Stimulated activated CD8-positive, alpha-beta memory T cell treated with anti-CD3 and anti-CD28 coated beads, Interleukin-7, amount 100 ng/mL, for 1 hour (primary cell): ENCODE measurements at places on chromosomes 2 and 18.

GRCh38 chr18:13696961-13697360, 29.4 kb downstream of the FAM210A start:
- DNase-seq = no peak

DNA sequence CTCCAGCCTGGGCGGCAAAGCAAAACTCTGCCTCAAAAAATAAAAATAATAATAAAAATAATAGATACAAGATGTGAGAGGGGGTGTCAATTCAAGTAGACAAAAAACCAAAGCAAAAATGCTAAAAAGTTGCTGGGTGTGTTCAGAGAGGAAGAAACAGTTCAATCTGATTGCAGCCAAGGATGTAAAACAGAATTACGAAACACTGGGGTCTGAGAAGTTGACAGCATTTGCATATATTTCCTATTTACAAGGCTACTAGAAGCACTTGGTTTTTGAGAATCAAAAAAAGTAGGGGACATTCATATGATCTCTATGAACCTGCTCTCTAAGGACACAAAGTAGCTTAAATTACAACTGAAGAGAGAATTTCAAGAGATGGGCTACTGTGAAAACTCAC, 7.6 kb downstream of the TRIP12 start:
- DNase-seq = no peak

DNA sequence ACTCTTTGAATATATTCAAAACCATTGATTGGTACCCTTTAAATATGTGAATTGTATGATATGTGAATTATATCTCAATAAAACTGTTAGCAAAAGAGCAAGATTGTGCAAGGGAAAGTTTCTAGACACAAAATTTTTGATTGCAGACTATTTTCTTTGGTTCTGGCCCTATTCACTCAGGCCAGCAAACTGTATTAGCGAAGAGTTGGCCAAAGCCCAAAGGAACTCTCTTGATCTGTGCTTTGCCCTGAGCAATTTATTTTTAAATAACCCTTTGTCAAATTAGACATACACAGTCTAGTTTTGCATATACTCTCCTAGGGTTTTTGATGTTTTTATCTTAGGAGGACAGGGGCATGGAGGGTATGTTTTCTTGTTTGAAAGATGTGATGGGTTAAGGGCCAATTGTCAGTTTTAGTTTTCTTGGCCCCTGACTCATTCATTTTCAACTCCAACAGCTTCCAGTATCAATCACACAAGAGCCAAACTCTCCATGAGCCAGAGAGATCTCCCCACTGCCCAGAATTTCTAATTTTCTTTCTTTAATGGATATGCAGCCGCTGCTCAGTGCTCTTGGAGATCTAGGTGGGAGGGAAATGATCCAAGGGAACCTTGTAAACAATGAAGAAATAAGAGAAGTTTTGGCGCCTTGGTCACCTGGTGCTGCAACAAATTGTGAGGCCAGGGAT, 231.5 kb downstream of the SRBD1 start:
- DNase-seq = no peak

- no peak for DNase-seq
Observed at GRCh38 chr2:10256515-10257031, 46.1 kb upstream of the HPCAL1 start.

DNA sequence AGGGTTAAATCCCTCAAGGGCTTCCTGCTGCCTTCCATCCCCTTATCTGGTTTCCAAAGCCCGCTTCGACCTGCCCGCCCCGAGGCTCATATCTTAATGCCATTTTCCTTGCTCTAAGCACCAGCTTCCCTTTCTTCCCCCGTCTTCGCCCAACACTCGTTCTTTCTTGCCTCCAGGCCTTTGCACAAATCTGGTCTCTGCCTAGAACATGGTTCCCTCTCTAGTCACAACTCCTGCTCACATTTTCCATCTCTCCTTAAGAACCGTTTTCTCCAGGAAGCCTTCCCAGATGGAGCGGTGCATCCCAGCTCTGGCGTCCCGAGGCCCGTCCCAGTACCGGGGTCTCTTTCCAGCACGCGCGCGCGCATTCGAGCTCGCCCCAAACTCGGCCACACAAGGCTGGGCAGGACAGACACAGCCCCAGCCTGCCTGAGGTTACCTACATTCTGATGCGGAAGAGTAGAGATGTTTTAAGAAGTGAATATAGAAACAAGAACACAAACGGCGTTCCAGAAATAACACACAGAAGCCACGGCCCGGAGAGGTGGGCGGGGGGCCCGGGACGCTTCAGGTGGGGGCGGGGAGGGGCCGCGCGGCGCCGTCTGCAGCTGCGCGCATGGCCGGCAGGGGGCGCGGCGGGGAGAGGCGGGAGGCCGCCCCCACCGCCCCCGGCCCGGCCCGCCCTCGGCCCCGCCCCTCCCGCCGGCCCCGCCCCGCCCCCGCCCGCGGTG, at the start of gene DGKD:
Gene DGKD (plus strand): TSS at position 726 of the 731 bp plus-strand sequence. CDS start 25 bp downstream, outside the sequence.
- peak; percentile 62 for DNase-seq

DNA sequence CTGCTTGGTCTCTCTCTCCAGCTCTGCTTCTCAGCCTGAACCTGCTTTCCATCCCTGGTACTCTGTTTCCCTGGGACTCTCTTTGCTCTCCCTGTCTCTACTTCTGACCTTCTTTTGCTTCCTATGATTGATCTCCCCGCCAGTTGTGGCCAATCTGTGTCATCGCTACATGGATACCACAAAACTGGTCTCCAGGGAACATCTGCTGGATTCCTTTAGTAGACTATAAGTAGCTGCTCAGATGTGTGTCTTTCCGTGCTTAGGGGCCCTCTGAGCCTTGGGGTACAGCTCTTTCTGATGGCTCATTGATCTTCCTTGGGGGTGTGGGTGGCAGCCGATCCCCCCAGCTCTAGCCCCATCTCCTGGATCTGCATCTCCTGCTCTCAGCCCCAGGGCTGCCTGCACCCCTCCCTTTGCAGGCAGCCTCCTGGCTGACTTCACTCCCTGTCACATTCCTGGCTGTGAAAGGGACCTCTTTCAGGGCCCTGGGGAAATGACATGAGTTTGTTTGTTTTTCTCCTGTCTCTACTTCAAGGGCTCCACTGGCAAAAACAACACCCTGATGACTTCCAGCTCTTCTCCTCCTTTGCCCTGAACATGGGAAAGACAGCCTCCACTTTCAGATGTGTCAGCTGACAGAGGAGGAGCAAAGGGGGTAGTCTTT, 333.7 kb downstream of the CYP26B1 start:
- no peak for DNase-seq

GRCh38 chr2:171412571-171413175, 21.1 kb downstream of the METTL8 start:
- DNase-seq = no peak

- DNase-seq = no peak
Observed at GRCh38 chr2:238557936-238558335, 131.2 kb downstream of the ASB1 start.

GRCh38 chr2:103789381-103790095, 1027.7 kb downstream of the TMEM182 start:
- DNase-seq = no peak

GRCh38 chr2:234495251-234496054, 1.4 kb downstream of the ARL4C start:
- no peak for DNase-seq

DNA sequence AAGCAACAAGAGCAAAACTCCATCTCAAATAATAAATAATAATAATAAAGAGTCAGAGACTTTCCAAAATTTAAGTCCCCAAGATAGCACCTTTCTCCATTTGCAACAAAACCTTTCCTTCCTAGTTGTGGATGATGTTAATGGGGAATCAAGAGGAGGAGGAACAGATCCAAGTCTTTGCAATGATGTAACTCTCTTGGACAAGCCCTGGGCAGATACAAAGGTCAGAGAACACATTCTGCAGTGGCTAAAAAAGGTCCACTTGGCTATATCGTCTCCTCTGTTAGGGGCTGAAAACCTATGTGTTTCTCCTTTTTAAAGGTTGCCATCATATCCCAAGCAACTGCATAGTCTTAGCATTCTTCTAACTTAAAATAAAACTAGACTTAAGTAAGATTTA, 151.1 kb downstream of the TMEM163 start:
- DNase-seq = no peak

DNA sequence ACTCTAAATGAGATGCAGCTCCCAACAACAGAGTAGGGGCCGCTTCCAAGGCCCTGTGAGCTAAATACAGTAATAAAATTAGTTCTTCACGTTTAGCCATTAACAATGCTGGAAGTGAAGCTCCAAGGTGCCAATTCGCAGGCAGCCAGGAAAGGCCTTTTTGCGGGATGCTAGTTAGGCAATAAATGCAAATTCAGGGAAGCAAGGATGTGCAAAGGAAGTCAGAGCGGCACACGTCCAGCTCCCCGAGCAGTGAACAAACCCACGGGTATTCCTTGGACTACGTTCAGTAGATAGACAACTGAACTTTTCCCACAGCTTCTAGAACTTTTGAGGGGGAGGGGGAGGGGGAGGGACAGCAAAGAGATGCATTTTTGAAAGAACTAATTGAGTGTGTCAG, 6.9 kb downstream of the ZNF516 start:
- DNase-seq = no peak

- no peak for DNase-seq
Observed at GRCh38 chr2:216216951-216217903, 108.1 kb downstream of the XRCC5 start.

- no peak for DNase-seq
Observed at GRCh38 chr18:24262087-24262486, 123.2 kb downstream of the CABYR start.

DNA sequence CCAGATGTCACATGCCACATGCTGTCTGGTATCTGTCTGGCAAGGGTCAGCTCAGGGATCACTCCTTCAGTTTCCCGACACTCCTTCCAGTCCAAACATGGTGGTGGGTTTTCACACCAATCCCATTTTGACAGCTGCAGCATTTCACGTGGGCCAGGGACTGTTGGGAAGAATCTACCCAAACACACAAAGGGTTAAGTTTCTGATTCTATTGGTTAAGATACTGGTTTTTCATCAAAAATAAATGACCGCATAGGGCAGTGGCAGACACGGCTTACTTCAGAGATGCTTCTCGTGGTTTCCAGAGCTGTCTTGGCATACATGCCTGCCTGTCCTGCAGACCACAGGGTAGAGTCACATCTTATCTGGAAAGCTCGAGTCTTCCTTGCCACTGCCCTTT, 79.7 kb downstream of the PSMG2 start:
- no peak for DNase-seq

GRCh38 chr2:47783486-47784351, 774 bp downstream of the MSH6 start:
- peak; percentile 28 for DNase-seq

GRCh38 chr2:60461421-60462108, 91.9 kb downstream of the BCL11A start:
- no peak for DNase-seq

DNA sequence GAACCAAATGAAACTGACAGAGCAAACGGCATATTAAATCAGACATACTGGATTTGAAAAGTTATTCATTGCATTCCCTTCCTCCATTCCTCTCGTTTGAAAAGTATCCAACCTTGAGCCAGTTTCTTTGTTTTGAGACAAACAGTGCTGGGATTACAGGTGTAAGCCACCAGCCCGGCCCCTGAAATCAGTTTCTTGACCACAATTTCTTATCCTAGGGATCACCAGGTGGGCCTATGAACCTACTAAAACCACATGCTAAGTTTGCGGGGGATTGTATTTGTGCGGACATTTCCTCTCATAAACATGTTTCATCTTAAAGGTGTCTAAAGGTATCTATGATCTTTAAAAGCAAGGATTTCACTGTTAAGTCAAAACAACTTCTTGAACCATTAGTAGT, 11.6 kb downstream of the PTPN2 start:
- no peak for DNase-seq

GRCh38 chr18:13649397-13650390, 76.7 kb downstream of the FAM210A start:
- no peak for DNase-seq

- no peak for DNase-seq
Observed at GRCh38 chr2:111118981-111119821, 1.5 kb upstream of the BCL2L11 start.

DNA sequence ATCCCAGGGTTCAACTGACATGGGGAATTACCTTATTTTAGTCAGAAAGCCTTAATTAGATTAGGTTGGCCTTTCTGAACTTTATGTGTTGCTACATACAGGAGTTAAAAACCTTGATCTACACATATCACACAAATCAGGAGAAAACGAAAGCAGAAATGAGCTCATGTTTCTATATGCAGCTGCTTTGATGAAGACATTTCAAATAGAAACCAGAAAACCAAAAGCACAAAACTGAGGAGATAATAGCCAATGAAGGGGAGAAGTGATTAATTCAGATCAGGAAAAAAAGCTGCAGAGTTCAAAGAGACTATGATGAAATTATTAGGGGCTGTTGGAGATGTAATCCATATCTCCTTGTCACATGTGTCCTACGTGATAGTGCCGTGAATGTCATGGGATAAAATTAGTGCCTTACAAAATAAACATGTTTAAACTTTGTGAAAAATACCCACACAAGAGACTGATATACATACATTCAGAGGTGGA, 255.0 kb downstream of the CAMKMT start:
- no peak for DNase-seq

GRCh38 chr2:176160986-176161824, 4.1 kb downstream of the HOXD3 start:
- DNase-seq = no peak

- DNase-seq = no peak
Observed at GRCh38 chr2:159880729-159881128, 82.7 kb upstream of the CD302 start.

- no peak for DNase-seq
Observed at GRCh38 chr2:240909216-240909974, 3.3 kb downstream of the CROCC2 start.

DNA sequence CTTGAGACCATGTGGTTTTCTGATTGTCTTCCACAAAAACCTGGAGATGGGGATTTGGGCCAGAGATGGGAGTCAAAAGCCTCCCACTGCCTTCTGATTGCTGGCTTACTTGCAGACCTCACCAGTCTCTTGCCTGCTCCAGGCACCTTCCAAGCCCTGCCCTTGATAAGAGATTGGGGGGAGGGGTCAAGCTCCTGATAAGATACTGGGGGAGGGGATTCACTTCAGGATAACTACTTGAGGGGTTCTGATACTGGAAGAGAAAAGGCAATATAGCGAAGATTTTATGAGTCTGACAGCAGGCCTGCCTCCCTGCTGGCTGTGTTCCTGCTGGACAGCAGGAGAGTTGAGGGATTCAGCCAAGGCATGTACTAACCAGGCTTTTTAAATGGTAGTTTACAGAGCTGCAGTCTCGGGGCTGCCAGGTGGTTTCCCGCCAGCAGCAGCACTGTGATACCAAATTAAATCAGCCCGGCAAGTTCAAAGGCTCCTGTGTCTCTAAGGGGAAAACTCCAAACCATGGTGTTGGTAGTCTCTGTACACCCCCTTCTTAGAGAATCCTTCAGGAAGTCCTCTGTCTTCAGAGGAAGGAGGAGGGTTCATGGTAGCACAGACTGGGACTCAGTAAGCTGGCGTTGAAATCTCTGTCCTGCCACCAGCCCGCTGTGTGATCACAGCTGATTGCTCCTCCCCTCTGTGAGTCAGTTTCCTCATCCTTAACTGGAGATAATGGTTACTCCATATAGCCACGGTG, 58.3 kb downstream of the FBXO36 start:
- no peak for DNase-seq

GRCh38 chr2:9174771-9175437, 31.7 kb upstream of the ASAP2 start:
- no peak for DNase-seq
